NCI-H187 (cell line): ENCODE measurements at places on chromosomes 16 and 17.

DNA sequence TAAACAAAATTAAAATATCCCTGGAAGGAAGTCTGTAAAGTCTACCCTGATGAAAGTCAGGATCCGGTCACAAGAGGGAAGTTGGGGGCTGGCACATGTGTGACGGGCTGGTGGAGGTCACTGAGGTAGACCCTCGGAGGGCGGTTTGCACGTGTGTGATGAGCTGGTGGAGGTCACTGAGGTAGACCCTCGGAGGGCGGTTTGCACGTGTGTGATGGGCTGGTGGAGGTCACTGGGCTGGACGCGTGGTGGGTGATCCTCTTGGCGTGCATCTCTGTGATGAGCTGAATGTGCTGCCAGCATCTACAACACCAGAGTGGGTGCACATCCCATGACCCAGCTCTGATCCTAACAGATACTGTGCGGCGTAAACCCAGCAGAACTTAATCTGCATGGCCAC is 43.7 kb upstream of the METRNL start:
- no peak for DNase-seq

DNA sequence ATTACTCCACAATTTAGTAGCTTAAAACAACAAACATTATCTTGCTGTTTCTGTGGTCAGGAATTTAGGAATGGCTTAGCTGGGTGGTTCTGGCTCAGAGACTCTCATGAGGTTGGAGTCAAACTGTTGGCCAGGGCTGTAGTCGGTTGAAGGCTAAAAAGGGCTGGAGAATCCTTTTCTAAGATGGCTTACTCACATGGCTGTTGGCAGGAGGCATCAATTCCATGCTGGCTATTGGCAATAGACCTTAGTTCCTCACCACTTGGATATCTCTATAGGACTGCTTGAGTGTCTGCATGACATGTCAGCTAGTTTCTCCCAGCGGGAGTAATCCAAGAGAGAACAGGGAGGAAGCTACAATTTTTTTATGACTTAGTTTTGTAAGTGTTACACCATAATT is 6.6 kb upstream of the EFCAB13 start:
- no peak for DNase-seq

DNA sequence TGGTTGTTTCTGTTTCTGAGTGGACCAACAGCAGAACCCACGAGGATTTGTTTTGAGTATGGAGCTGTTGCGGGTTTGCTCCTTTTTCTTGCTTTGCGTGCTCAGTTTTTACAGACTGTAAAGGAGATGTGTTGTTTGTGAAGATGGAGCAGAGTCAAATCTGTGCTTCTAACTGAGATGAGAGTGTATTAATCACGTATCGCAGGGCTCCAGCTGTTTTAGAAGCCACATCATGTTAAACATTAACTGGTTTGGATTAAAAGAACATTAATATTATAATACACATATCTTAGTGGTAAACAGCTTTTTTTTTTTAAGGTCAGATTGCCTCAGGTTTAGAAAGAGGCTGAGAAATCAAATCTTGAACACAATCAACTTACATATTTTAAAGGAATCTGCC is 69.4 kb downstream of the YPEL2 start:
- DNase-seq: no peak

- no peak for DNase-seq
Measured at GRCh38 chr17:41777574-41778188, 8.8 kb downstream of the JUP start.

DNA sequence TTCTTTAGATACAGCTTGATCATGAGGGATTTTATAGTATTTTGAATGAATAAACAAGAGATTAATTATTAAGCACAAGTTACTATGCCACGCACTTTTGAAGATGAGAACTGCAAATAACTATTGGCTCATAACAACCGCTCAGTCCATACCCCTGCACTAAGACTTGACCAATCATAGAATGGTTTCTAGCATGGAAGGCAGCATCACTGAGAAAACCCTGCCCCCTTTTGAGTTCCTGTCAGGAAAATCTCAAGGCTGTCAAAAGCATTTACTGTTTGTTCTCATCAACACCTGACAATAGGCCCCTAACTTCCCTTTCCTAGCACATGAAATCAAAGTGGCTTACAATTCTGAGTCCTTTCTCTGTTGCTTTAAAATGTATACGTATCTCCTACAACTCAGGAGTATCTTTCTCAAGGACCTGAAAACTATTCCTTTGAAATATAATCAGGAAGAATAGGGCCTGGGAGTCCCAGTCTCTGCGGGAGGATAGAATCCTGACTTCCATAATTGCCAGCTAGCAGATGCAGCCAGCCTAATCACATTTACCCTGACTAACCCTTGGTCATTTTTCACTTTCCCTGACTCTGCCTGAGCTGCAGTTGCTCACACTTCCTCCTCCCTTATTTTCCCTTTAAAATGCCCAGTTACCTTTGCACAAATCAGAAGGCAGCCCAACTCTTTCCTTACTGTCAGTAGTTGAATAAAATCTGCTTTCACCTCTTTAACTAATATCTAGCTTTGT is 9.1 kb upstream of the MMD start:
- no peak for DNase-seq

DNA sequence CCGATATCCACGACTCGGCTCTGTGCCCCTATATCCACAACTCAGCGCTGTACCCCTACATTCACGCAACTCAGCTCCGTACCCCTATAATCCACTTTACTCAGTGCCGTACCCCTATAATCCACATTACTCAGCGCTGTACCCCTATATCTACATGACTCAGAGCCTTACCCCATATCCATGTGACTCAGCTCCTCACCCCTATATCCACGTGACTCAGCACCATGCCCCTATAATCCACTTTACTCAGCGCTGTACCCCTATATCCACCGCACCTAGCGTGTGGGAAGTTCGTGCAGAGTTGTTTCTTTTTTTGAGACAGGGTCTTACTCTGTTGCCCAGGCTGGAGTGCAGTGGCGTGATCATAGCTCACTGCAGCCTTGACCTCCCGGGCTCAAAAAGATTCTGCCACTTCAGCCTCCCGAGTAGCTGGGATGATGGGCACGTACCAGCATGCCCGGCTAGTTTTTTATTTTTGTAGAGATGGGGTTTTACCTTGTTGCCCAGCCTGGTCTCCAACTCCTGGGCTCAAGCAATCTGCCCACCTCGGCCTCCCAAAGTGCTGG is 17.4 kb downstream of the CYB5D2 start:
- DNase-seq: no peak

DNA sequence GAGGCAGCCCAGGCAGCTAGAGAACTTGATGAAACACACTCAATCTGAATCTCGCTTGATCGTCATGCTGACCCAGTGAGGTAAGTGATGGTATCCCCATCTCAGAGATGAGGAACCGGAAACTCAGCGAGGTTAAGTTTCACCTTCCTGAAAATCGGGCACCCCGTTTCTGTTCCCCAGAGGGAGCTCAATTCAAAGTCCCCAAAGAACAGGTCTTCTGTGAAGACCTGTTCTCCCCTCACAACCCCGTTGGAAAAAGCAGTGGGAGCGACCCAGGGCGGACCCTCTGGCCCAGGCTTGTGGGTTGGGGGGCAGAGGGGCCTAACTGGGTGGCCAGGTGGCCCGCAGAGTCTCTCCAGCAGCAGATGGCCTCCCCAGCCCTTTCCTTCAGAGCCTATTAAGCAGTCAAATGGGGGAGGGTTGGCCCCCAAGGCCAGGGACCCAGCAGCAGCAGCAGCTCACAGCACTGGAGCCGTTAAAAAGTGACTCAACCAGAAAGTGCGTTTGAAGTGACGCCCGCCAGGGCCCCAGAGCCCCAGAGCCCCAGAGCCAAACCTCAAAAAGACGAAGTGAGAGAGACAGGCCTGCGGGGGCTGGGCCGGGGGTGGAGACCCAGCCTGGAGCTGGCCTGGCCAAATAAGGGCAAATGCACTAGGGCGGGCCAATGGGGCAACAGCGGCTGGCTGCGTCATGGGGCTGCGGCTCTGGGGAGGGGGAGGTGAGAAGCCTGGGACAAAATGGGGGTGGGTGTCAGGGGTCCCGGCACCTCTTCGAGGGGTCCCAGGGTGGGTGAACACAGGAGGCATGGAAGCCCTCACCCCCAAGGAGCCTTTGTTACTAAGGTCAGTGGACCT is 9.2 kb upstream of the TSPOAP1 start:
- DNase-seq: no peak

GRCh38 chr17:43327421-43327820 is 71.4 kb upstream of the ARL4D start:
- DNase-seq: no peak

DNA sequence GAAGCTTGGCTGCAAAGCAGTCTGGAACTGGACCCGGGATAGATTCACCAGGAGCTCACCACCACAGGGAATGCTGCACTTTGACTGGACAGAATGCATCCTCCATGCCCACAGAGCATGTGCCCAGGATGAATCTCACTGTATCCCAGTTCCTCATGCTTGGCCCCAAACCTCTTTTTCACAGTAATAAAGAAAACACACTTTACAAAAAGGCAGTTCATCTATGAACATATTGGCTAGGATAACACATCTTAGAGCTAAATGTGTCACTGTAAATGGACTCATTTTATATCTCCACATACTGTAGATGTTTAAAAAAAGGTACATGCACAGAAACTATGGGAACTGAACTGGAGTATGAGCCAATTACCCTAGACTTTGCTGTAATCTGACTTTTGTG is 266.9 kb downstream of the TOX3 start:
- DNase-seq: no peak

DNA sequence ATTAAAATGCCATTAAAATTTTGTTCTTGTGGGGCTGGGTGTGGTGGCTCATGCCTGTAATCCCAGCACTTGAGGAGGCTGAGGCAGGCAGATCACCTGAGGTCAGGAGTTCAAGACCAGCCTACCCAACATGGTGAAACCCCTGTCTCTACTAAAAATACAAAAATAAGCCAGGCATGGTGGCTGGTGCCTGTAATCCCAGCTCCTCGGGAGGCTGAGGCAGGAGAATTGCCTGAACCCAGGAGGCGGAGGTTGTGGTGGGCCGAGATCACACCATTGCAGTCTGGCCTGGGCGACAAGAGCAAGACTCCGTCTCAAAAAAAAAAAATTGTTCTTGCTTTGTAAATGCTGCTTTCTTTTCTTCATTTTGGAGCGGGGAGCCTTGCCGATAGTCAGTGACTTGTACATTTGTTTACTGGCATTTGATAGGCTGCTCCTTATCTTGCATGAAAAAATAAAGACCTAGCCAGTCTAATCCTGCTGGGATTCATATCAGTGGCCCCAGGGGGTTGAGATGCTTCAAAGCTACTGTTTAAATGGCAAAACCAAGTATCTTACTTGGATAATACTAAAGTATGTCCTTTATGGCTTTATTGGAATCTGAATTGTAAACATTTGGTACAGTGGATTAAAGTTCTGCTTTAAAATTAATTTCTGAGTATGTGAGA is 3.3 kb upstream of the CLTC start:
- DNase-seq: no peak

- no peak for DNase-seq
Measured at GRCh38 chr16:24975428-24975889, 39.7 kb downstream of the ARHGAP17 start.

- DNase-seq: no peak
Measured at GRCh38 chr17:68468334-68468733, 11.0 kb upstream of the WIPI1 start.
